Cardiac fibroblast (primary cell): ENCODE measurements at places on chromosomes 6 and 20.
A peak's percentile ranks its signal among the peaks of the same experiment; 100 is the strongest.

GRCh38 chr6:112651239-112651638, 304.1 kb downstream of the RFPL4B start:
- peak; percentile 33 for DNase-seq

DNA sequence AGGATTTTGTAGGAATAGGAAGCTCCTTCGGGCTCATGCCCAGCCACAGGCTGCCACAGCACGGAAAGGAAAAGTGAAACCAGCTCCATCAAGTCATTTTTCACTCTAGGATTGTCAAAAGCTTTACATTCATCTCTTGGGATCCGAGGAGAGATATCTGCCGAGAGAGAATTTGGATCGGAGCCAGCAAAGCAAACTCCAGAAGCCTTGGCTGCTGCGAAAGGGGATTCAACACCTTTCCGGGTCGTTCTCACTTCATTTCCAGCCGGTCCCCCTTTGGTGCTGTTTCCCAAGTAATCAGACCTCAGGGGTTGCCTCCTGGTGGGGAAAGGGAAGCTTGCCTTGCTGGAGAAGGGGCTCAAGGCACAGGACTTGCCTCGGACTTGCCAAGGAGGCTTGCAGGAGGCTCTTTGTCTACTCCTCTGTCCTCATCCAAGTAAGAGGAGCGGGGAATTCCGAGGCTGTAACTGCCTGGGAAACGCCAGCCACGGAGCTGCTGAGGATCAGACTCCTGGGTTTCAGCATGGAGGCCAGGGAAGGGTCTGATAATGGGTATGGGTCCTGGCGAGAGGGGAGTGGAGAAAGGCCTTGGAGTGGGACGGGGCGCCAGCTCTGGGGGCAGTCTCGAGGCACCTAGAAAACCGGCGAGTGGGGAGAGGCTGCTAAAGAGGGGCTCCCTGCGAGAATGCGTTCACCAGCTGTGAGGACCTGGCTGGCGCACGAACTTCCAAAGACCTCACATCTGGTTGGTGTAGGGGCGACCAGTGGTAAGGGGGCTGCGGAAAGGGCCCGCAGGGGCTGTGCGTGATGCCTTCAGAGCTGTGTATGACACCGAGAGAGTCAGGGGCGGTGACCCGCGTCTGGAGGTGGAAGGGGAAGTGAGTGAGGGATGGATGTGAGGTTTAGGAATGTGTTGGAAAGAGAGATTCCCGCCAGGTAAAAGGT, 702 bp downstream of the ETV7 start:
- peak; percentile 69 for DNase-seq

DNA sequence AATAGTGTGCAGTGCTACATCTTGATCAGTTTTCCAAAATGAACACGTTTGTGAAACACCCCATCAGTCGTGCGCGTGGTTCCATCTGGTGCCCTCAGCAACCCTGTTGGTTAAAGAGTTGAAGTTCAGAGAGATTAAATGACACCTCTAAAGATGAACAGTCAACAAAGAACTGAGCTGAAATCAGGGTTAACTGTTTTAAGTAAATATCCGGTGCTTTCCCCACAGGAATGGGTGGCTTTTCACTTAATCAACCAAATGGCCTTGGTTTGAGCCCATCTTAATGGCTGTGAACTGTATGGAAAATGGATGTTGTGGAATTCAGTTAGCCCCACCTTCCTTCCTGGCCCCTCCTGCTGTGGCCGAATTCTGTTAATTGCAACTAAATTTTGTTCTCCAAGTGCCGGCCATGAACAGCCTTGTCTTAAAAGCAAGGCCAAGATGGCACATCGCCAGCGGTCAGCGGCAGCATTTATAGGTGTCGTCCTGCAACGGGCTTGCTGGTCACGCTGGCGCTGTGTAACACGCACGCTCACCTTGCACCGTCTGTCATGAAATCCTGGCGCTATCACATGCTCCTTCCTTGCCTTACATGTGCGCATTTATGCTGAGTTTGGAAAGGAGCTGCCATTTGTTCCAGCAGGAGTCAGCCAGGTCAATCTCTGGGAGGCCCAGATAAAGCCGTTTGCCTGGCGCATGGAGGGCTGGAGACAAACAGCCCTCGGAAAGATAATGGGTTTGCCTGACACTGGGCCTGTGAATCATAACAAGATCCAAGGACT, 164.5 kb downstream of the ERMARD start:
- no peak for DNase-seq

GRCh38 chr6:11251553-11252360, 19.3 kb upstream of the NEDD9 start:
- peak; percentile 91 for DNase-seq

GRCh38 chr6:155212106-155212505, 51.7 kb upstream of the CLDN20 start:
- DNase-seq, result peak; percentile 15

DNA sequence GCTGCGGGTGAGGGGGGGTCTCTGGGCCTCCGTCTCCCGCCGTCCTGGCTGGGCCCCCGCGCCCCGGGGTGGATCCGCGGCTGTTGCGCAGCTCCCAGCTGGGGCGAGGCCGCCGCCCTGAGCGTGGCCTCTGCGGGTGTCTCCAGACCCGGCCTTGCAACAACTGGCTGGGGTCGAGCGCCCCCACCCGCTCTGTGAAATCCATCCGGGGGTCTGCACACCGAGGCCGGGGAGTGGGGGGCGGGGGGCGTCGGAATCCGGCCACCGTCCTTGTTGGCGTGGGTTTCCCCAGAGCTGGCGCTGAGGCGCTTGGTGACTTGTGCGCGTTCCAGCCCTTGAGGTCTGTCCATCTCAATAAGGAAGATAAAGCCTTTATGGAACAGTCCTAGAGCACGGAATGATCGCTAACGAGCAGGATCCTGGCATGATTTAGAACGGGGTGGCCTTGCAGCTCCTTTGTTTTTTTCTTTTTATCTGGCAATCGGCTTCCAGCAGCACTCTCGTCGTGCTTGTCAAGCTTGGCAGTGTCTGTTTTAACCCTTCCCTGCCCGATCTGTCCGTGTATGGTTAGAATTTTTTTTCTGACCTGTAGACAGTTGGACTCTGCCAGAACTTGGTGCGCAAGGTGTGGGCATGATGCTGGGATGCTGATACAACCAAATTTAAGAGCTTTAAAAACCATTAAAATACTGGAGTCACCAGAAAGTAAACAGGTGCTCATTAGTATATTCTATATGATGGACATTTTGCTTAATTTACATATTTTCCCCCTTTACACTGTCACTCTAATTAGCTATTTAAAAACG, 675 bp downstream of the DSTN start:
- peak; percentile 57 for DNase-seq

DNA sequence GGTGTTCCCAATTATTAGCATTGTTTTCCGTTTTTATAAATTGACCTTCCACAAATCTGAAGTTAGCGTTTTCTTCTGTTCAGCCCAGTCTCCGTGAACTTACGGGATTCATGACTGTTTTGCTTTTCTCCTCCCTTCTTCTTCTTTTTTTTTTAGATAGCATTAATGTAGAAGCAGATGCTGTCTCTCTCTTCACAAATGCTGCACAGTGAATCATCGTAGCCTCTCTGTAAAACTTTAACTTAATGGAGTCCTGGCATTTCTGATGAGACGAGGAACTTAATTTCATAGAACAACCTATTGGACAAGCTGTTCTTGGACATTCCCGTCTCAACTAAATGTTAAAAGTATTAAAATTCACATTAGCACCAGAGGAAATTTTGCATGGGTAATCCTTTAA, 138.0 kb upstream of the EEF1E1 start:
- no peak for DNase-seq

- DNase-seq, result no peak
Measured at GRCh38 chr6:154441995-154442310, 68.5 kb downstream of the CNKSR3 start.

- no peak for DNase-seq
Measured at GRCh38 chr6:51129043-51129442, 310.4 kb downstream of the TFAP2B start.

DNA sequence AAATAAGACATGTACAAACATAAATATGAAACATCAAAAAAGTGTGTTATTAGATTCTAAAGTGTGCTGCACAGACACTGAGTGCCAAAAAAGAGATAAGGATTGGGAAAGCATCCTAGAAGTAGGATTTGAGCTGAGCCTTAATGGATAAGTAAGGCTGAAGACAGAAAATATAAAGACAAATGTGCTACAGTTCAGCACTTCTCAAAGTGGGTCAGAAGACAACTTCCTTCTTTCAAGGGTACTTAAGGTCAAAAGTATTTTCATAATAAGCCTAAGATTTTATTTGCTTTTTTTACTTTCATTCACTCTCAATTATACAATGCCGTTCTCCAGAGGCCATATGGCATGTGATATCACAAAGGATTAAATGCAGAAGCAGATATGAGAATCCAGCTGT, 16.8 kb downstream of the USP45 start:
- peak; percentile 7 for DNase-seq

DNA sequence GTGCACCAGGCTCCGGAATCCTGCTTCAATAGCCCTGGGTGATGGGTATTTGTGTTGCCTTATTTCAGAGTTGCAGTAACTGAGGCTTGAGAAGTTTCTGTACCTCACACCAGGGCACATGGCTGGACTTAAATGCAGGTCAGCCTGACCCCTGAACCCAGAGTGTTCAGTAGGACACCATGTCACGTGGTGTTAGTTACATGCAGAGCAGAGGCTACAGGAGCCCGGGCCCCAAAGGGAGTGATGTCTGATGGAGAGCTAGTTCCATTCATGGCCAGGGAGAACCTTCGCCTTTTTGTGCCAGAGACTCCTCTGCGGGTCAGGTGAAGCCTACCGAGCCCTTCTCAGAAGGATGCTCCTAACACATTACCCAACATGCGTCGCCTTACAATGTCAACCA, 161.4 kb upstream of the CST7 start:
- DNase-seq, result no peak

- DNase-seq, result no peak
Measured at GRCh38 chr6:111150577-111150976, 63.3 kb downstream of the SLC16A10 start.

DNA sequence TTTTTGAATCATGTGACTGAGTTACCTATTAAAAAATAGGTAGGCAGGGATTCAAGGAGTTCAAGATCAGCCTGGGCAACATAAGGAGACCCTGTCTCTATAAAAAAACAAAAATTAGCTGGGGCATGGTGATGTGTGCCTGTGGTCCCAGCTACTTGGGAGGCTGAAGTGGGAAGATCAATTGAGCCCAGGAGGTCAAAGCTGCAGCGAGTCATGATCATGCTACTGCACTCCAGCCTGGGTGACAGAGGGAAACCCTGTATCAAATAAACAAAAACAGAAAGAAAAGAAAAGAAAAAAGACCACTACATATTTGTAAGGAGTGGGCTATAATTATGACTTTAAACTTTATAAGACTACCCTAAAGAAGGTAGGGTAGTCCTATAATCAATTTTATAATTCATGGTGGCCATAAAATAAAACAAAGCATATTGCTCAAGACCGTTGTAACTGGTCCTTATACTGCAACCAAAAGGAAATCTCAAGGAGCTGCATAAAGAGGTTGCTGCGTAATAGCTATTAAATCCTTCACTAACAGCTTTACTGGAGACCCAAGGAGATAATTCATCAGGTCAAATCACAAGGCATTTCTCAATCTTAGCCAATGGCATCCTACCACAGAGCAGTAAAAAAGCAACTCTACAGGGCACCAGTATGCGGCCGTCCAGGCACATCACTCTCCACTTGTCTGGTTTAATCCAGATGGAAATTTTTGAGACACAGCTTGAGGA, 13.5 kb downstream of the PIGU start:
- no peak for DNase-seq

GRCh38 chr6:37538107-37538506, 38.4 kb upstream of the CCDC167 start:
- no peak for DNase-seq

DNA sequence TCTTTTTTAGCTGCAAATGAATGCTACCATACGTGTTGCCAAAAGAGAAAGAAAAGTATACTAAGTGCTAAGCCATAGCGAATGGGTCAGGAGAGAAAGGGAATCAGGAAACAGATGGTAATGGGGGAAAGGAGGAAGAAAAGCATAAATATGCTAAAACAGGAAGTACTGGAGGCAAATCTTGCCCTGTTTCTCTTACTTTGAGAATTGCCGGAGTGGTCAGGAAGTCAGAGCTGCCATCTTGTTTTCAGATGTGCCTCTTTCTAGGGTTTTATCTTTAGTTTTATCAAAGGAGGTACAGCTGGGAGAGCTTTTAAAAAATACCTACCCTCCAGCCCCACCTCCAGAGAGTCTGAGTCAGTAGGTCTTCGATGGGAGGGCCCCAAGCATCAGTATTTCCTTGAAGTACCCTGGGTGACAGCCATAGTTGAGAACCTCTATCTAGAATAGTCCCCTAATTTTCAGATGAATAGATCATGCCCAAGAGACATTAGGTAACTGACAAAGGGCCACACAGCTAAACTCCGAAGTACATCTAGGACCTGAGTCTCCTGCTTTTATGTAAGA, 193.3 kb downstream of the CLIC5 start:
- DNase-seq, result no peak

GRCh38 chr6:10460096-10460495, 45.2 kb upstream of the TFAP2A start:
- no peak for DNase-seq

- DNase-seq, result no peak
Measured at GRCh38 chr6:50541941-50542340, 171.4 kb upstream of the TFAP2D start.

- peak; percentile 70 for DNase-seq
Measured at GRCh38 chr6:41739041-41739440, 3.6 kb upstream of the TFEB start.

- no peak for DNase-seq
Measured at GRCh38 chr6:43939281-43940070, 169.5 kb downstream of the VEGFA start.

DNA sequence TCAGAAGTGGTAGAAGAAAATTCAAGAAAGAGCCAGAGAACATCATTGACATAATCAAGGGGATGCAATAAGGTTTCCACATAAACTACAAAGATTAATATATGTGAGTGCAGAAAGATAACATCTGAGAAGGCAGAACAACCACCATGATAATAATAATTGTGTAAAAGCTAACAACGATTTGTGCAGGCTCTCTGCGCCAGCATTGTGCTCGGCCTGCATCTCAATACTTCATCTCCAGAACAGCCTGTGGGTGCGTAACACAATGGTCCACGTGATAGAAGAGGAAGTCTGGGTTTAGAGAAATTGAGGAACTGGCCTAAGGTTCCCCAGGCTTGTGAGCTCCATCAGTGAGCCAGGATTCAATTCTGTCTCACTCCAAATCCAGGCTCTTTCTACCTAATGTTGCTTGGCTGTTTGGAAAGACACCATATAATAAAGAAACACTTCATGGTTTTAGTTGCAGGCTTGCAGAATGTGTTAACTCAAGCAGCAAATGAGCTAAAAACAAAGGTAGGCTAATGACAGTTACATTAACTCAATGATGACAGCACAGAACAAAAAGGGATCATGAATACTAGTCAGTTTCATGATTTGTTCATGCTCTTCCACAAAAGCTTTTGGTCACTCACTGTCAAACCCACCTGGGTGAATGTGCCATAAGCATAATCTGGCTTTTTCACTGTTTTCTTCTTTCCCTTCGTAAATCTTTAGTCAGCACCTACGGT, 71.2 kb downstream of the LY86 start:
- DNase-seq, result no peak

DNA sequence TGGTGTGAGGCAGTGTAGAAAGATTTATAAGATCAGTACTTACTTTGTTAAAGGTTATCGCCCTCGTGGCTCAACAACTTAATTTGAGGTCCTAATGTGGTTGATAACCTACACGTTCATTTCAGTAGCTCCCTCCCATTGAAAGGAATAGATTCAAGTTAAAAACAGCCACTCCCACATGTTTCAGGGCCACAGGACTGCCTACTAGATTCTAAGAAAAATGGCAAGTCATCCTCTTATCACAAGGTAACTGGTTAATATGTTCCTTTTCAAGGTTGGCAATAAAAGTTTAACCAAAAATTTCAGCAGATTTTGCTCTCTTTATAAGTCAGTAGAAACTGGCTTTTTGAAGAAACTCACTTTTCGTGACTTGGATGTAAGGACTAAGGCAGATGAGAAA, 17.1 kb downstream of the GSTA2 start:
- DNase-seq, result no peak

GRCh38 chr6:43936476-43936875, 166.5 kb downstream of the VEGFA start:
- no peak for DNase-seq
